ENCODE measurements at places on chromosomes 11 and 22.

DNA sequence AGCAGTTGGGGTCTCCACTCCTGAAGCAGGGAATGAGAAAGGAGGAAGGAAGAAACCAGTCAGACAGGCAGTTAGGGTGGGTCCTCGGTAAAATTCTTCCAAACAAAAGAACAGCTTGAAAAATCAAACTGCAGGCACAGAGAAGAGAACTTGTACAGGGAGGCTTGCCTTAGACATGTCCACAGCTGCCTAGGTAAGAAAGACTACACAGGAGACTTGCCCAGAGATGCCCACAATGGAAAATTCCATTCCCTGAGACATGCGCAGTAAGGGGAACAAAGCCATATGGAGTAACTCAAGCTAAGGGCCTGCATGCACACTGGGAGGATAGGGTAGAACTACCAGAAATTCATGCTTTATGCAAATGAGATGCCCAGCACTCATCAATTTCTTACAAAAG lies 9.8 kb downstream of the KCNJ11 start:
- no peak for DNase-seq

- no peak for DNase-seq
Measured at GRCh38 chr11:94823102-94823732, 55.1 kb downstream of the AMOTL1 start.

- DNase-seq: no peak
Measured at GRCh38 chr22:17945156-17945887, 79.0 kb downstream of the MICAL3 start.

GRCh38 chr11:11163236-11163635 lies 189.8 kb downstream of the CSNK2A3 start:
- DNase-seq: no peak

DNA sequence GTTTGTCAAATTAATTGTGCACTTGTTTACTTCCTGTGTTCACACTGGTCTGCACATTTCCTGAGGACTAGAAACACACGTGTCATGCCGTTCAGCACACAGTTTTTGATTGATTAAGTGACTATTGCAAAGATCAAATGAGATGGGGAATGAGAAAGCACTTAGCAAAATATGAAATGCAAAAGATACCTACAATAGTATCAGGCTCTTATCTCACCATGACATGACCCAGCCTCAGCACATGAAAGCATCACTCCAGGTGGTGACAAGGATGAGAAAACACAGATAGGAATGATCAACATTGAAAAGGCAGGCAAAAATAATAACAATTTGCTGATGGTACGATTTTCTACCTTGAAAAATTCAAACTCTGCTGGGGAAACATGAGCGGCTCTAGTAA lies 42.1 kb upstream of the TP53I11 start:
- no peak for DNase-seq
